ENCODE measurements at places on chromosomes 3 and 15. TPM values are rescaled to one million over a fixed set of nuclear protein-coding genes. Genes with fewer than 3 reads are reported as not detected.

DNA sequence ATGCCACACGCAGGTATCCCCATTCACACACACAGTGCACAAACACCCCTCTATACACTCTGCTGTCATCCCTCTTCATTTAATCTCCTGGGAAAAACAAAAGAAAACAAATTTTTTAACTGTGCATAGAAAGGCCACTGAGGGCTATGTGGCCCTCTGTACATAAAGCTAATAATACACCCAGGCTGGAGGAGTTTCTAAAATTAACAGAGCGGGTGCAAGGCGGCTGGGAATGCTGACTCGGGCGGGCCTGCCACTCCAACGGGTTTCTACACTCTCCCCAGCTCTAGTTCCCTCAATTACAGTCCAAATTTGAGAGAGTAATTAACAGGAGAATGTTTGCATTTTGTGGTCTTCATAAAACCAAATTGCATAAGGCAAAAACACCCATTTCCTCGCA is 23.1 kb downstream of the HCN4 start:
- no peak for DNase-seq

GRCh38 chr15:85623315-85624049 is 171.2 kb downstream of the KLHL25 start:
- DNase-seq: no peak

GRCh38 chr3:9244495-9245183 is 4.8 kb downstream of the SRGAP3 start:
- DNase-seq: no peak

- no peak for DNase-seq
Observed at GRCh38 chr3:11847607-11848006, 922 bp upstream of the TAMM41 start.

- DNase-seq: peak; percentile 96
Observed at GRCh38 chr15:65069179-65069578, 1.4 kb upstream of the RASL12 start.

GRCh38 chr3:15819576-15819975 is 21.8 kb upstream of the ANKRD28 start:
- DNase-seq: no peak

DNA sequence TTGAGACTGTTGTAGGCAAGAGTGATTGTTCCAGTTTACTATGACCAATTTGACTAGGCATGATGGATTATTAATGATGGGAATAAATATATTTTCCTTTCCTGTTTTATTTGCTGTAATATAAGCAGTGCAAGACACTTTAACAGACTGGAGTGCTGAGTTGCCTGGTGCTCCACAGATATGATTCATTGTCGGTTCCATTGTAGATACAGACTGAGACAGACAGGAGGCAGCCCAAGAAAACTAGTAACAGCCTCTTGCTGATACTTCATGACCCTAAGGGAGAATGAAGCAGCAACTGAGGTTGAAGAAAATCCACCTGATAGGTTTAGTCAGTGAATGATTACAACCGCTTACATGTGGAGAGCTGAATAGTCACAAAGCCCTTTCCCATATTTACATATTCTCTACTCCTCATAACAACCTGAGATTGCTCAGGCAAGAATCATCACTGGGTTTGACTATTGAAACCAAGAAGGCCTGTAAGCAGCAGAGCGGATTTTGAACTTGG is 235.1 kb upstream of the TPRG1 start:
- DNase-seq: no peak

GRCh38 chr15:70906842-70907241 is 14.2 kb downstream of the LRRC49 start:
- DNase-seq: no peak

GRCh38 chr15:65757256-65757655 is 34.8 kb downstream of the DENND4A start:
- no peak for DNase-seq

- DNase-seq: no peak
Observed at GRCh38 chr3:16614033-16615031, 9.1 kb upstream of the DAZL start.

- DNase-seq: peak; percentile 90
Observed at GRCh38 chr15:45641999-45642932, 7.4 kb downstream of the SQOR start.

DNA sequence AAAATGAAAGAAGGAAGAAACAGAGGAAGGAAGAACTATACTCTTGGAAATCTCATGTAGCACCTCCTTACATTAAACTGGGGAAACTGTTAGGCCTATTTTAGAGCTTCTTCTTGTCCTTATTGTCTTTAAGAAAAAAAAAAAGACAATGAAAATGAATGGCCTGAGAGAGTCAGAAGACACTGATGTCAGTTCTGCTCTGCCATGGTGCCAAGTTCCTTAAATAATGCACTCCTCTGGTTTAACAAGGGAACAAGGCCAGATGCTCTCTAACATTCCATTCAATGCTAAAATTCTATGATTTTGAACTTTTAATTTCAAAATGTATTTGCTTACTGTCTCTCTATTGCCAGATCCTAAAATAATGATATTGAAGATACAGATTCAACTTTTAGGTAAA is 4.4 kb upstream of the MBNL1 start:
- no peak for DNase-seq

GRCh38 chr3:172179680-172180399 is 140.5 kb downstream of the FNDC3B start:
- no peak for DNase-seq

DNA sequence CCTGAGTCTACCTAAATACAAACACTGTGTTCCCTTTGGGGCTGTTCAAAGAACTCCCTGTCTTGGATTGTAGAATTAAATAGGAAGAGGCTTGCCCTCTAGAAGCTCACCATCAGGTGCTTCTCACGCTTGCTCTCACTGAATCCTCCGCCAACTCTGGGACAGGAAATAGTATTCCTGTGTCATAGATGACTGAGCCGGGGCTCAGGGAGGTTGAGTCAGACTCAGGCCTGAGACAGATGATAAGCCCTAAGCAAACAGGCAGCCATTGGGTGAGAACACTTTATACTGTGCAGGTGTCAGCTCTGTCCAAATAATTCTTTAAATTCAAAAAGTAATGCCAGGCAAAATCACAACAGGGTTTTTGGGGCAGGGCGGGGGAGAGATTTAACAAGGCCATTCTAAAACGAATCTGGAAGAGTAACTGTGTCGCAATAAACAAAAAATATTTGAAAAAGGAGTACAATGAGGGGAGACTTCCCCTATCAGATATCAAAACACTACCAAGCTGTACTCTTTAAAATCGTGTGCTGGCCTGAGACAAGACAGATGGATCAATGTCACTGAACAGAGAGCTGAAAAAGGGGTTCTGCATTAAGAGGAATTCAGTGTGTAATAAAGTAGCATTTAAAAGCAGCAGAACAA is 59.0 kb downstream of the EPHB3 start:
- DNase-seq: peak; percentile 79

DNA sequence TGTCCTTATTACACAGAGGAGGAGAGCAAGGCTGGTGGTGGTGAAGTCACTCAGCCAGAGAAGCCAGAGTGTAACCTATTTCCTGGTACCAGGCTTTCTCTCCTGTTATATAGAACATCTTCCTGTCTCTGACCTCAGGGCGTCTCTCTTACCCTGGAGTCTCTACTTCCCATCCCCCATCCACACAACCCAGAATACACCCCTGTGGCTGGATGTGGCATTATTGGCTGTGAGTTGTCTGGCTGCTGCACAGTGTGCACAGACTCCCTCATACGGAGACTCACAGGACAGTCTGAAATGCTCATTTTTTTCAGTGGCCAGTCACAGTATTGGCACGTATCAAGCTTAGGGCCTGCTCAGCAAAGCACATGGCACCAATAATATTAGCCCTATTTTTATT is 8.6 kb downstream of the PODXL2 start:
- DNase-seq: no peak

- no peak for DNase-seq
Observed at GRCh38 chr3:192834428-192834827, 83.2 kb downstream of the MB21D2 start.

- no peak for DNase-seq
Observed at GRCh38 chr3:154111365-154111935, 9.7 kb upstream of the ARHGEF26 start.

- no peak for DNase-seq
Observed at GRCh38 chr15:23857028-23857641, 170.0 kb upstream of the NDN start.

- DNase-seq: no peak
Observed at GRCh38 chr3:134471521-134472193, 14.1 kb downstream of the ANAPC13 start.

DNA sequence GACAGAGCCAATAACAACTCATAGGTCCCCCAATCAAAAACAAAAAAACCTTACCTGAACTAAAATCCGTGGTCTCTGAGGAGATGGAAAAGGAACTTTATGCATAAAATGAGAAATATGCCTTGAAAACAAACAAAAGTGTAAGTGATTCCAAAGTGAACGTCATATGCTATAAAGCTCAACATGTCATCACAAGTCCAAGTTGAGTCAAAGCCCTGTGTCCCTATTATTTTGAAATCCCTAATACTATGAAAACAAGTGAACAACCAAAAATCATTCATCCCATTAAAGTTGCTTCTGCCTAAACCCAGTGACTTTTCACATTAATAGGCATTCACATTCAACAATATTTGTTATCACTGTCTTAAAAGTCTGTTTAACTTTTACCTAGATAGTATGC is 59.4 kb downstream of the DENND4A start:
- no peak for DNase-seq

- DNase-seq: peak; percentile 44
Observed at GRCh38 chr3:194142156-194142910, 6.4 kb downstream of the HES1 start.

GRCh38 chr15:101489237-101489598 is 289 bp downstream of the PCSK6 start:
- DNase-seq: peak; percentile 94

Gene LRRC31
- total RNA-seq: not detected

Gene CHRNB4
- not detected for total RNA-seq

Gene SNX22
- 0.29 TPM for total RNA-seq

Gene MON1A
- total RNA-seq: 14.1 TPM

Gene NBEAL2
- total RNA-seq: 4.3 TPM

Gene ZNF860
- 0.59 TPM for total RNA-seq

Gene XRN1
- 57.5 TPM for total RNA-seq

Gene CSK
- total RNA-seq: 30.6 TPM

Gene TRH
- under 0.01 TPM for total RNA-seq

Gene TMPRSS7
- not detected for total RNA-seq
